Activated naive CD8-positive, alpha-beta T cell treated with anti-CD3 and anti-CD28 coated beads, Interleukin-2, amount 10 ng/mL, durations not matched to agents 7 days and 5 days (primary cell): ENCODE measurements at places on chromosomes 6 and 20. TPM values are rescaled to one million over a fixed set of nuclear protein-coding genes. Genes with fewer than 3 reads are reported as not detected.

Gene TRIM15
- total RNA-seq: not detected

Gene PRDM13
- not detected for total RNA-seq

- no peaks in the 10 kb centered on the region for H3K4me1 ChIP-seq
- no peak overlapping the region for H3K4me3 ChIP-seq
- H3K27me3 ChIP-seq: peaks cover 7% of the 10 kb centered on the region
- H3K27ac ChIP-seq: no peak overlapping the region
Observed at GRCh38 chr6:117513778-117514365, 31.4 kb downstream of the DCBLD1 start.

GRCh38 chr6:78117966-78118365 is 465.1 kb downstream of the MEI4 start:
- H3K4me1 ChIP-seq: no peaks in the 10 kb centered on the region
- DNase-seq: no peak
- no peaks in the 10 kb centered on the region for H3K36me3 ChIP-seq
- no peaks in the 10 kb centered on the region for H3K27me3 ChIP-seq
- H3K4me3 ChIP-seq: no peak overlapping the region
- H3K27ac ChIP-seq: no peak overlapping the region
